Stimulated activated CD4-positive, alpha-beta T cell treated with anti-CD3 and anti-CD28 coated beads, Interleukin-1b, Interleukin-23, amount 100 ng/mL, for 4 hours (primary cell): ENCODE measurements at places on chromosomes 13 and 19.

- no peak for DNase-seq
These were observed 78.5 kb downstream of the STARD13 start for GRCh38 chr13:33206945-33207614.

DNA sequence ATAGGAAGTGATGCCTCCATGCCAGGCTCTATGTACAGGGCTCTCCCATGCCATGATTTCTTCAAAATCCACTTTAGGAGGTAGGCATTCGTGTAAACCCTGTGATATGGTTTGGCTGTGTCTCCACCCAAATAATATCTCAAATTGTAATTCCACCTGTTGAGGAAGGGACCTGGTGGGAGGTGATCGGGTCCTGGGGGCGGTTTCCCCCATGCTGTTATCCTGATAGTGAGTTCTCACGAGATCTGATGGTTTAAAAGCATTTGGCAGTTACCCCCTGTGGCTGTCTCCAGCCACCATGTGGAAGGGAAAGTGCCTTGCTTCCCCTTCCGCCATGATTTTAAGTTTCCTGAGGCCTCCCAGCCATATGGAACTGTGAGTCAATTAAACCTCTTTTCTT lies 8.1 kb downstream of the SARS2 start:
- DNase-seq = no peak

DNA sequence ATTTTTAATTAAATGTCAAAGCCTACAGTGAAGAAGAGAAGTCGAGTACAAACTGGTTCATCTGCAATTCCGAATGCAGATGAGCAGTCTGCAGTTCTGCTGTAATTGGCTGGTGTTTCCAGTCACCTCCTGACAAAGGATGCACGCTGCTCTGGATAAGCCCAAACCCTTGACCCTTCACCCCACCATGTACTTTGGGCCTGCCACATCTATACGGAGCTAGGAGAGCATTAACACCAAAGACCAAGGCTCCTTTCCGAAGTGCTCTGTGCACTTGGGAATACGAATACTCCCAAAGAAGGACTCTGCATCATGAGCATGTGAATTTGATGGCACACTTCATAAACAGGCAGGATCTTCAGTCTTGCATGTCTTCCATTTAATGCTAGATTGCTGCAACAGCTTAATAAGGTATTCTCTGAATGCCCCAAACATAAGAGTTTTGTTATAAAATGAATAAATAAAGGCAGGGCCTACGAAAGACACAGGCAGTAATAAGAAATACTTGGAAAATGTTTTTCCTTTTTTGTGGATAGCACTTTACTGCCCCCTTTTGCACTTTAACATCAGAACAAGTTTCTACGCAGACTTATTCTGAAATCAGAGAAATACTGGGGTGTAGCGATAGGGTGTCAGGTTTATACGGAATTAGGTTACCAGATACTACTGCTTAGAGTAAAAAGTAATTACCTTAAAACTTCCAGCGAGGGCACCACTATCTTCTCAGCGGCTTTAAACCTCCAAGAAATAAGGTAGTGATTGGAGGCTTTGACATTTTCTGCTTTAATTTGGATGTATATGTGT lies 15.0 kb downstream of the EFNB2 start:
- no peak for DNase-seq

DNA sequence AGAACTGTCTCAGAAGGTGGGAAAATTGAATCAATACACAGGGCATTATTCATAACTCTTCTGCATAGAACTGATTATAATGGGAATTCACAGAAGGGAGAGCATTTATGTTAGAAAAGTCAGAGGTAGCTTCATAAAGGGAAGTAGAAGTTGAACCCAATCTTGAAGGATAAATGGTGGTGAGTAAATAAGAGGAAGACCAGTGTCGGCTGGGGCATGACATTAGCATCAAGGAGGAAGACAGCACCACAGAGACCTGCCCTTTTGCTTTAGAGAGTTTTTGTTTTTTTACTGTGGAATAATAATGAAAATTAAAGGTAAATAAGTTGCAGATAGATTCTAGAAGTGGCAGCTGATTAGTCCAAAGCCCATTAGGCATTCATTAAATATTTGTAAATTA lies 21.9 kb downstream of the CDC16 start:
- no peak for DNase-seq

DNA sequence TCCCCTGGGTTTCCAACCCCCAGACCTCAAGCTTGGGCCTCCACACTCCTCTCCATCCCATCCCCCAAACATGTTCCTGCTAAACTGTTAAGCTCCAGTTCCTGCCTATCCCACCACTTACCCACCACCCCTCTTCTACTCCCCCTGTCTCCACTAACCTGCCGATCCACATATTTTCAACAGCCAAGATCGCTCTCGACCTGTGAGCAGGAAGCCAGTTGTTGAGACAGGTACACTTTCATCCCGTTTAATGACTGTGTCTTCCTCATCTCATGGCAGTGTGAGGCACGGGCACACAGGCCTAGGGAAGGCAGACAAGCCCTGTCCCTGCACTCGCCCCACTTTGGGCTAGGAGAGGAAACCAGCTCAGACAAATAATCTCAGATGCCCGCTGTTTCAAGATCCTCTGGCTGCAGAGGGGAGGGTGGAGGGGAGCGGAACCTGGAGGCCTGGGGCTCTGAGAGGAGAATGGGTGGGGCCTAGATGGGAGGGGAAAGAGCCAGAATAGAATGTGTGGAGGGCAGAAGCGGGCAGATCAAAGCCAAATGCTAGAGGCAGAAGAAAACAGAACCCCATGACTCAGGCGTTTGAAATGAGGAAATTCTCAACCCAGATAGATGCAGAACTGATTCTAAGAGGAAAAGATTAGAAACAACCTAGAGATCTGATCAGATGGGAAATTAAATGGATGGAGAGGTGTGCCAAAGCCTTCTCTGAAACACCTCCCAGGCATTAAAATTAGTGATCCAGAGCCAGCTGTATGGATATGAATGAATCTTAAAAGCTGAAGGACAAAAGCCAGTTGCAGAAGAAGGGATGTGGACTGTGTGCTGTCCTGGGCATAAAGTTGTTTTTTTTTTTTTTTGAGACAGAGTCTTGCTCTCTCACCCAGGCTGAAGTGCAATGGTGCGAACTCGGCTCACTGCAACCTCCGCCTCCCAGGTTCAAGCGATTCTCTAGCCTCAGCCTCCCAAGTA lies 16.9 kb upstream of the CYP2S1 start:
- peak; percentile 17 for DNase-seq

- DNase-seq = peak; percentile 53
These were observed 79.3 kb downstream of the KDM4B start for GRCh38 chr19:5048091-5048726.

DNA sequence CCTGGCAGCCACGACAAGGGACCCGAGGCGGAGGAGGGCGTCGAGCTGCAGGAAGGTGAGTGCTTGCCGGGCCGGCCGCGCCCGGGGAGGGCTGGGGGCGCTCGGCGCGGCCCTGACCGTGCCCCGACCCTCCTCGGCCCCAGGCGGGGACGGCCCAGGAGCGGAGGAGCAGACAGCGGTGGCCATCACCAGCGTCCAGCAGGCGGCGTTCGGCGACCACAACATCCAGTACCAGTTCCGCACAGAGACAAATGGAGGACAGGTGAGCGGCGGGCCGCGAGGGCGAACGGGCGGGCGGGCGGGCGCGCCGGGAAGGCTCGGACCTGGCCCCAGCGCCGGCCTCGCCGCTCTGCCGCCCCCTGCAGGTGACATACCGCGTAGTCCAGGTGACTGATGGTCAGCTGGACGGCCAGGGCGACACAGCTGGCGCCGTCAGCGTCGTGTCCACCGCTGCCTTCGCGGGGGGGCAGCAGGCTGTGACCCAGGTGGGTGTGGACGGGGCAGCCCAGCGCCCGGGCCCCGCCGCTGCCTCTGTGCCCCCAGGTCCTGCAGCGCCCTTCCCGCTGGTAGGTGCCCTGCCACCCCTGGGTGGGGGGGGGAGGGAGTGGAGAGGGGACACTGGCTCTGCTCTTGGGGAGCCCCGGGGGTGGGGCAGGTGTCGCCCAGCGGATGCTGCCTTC lies 816 bp downstream of the USF2 start:
- DNase-seq = peak; percentile 68

- no peak for DNase-seq
These were observed 8.1 kb upstream of the SDHAF1 start for GRCh38 chr19:35986664-35987570.

DNA sequence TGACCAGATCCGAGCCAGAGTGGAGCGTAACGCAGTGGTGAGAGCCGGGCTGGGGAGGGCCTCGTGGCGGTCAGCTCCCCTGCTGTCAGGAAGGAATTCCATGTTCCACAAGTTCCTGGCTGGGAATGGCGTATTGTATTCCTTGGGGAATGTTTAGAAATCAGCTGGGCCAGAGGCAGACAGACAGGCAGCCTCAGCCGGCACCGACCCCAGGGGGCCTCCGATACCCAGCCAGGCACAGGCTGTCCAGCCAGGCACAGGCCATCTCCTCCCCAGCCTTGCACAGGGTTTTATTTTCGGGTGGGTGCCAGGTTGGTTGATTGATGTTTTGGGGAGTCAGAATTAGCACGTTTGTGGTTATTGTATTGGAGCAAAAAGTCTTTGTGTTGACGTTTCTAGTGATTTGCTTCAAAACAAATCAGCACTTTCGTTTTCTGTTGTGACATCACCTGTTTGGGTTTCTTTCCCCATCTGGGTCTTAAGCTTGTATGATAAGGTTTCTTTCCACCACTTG lies 126.6 kb upstream of the MCF2L start:
- DNase-seq = no peak

DNA sequence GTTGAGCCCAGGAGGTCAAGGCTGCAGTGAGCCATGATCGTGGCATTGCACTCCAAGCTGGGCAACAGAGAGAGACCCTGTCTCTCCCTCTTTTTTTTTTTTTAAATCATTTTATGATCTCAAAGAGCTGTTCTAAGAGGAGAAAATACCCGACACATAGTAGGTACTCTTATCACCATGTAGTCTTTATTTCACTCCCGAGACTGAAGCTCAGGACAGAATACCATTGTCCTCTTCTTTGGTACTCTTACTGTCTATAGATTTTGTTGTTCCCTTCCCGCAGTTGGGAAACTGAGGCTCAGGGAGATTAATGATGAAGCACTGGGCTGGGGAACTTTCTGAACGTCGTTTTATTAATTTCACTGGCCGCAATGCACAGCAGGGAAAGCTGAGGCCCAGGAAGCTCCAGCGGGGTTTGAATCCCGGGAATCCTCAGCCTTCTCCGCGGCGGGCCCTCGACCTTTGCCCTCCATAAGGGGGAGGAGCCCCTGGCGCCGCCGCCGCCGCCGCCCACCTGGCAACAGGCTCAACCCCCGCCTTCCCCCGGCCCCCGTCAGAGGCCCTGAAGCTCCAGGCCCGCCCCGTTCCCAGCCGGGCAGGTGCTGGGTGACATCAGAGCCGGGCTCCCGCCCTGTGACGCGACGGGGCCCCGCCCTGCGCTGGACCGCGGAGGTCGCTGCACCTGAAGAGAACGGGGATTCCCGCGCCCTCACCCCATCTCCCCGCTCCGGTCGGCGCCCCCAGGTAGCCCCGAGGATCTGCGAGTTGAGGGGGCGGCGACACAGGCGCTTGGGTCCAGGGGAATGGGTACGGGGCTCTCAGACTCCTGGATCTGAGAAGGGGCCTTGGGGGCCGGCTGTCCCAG lies 1.6 kb downstream of the MYH14 start:
- DNase-seq = no peak

GRCh38 chr13:98534821-98535220 lies 42.1 kb downstream of the STK24 start:
- DNase-seq = no peak

GRCh38 chr13:40401911-40402776 lies 264.3 kb downstream of the FOXO1 start:
- DNase-seq = peak; percentile 9

DNA sequence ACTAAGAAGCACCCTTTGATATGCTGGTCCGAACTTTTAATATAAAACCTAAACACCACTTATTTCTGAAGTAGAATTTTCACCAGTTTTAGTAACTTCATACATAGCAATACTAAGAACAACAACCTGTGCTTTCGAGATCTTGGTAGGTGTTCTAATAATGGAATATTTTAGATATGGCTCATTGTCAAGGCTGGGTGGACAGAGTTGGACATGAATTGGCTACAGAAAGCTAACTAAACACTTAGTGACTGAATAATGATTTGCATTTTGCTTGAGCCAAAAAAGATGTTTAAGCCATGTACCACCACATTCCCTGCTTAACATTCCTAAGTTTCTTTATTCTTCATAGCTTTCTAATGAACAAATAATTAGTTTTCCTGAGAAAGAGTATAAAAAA lies 344.3 kb upstream of the SGCG start:
- DNase-seq = no peak

DNA sequence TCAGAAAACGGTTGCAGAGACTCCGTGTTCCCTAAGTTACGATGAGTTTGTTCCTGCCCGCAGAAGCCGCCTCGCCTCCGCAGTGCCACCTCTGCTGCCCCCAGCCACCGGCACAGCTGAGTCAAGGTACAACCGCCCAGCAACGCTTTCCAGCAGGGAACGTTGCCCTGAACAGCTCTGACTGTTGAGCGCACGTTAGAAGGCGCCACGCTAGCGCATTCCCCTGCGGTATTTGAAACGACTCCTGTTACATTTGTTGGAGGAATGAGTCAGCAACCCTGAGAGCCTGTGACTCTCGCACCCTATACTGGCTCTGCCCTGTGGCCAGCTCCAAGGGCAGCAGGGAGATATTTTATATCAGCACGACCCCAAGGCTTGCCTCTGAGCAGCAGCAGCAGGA lies 302.8 kb downstream of the TEX29 start:
- no peak for DNase-seq

DNA sequence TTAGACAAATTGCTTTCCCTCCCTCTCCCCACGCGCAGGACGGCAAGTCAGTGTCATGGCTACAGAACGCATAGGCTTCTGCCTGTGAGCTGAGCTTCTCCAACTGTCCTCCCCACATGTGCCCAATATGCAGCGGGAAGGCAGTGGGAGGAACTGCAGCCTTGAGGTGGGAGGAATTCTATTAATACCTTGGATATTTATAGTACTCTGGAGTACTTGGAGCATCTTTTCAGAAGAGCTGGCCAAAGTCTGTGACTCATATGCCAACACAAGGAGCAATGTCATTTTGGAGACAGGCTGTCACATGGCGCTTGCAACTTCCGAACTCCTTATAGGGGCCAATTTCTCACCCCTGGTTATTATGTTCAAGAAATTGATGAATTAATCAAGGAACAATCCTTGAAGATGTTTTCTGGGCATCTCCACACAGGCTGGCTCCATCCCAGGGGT lies 245.0 kb upstream of the SERP2 start:
- DNase-seq = no peak

GRCh38 chr13:64639206-64639605 lies 2590.9 kb downstream of the PCDH9 start:
- DNase-seq = no peak

DNA sequence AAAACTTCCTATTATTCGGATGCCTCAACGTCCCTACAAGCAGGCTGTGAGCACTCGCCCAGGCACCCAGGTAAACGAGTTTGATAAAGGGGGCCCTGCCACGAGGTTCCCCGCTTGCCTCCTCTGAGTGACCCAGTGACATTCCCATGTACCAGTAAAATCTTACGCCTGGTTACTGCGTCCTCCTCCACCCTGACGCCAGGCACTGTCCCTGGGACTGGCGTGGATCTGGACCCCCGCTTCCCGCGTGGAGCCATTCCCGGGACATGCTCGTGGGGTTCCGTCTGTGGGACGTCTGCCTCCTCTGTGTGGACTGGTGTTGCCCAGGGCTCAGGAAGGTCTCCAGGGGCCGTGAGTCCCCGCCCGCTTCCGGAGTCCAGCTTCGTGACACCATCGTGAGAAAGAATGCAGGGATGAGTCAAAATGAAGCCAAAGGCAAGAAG lies 407 bp upstream of the ZNF550 start:
- no peak for DNase-seq
